ENCODE measurements at places on chromosomes 1 and 21.
A peak's percentile ranks its signal among the peaks of the same experiment; 100 is the strongest.

DNA sequence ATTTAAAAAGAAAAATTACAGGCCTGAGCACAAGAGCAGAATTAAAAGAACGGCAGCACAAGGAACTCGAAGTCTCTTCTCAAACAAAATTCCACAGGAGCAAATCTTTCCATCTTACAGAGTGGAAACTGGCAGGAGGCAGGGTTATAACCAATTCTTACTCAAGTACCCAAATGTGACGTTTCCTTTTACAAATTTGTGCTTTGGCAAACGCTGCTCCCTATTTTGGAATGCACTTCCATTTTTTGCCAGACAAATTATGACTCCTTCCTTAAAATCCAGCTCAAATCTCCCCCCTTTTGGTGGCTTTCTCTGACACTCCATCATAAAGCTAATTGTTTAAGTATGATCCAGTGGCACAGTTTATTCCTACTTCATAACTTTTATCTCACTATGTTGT is 7.8 kb downstream of the ERI3 start:
- DNase-seq: no peak

GRCh38 chr1:208977638-208978256 is 605.8 kb upstream of the CAMK1G start:
- no peak for DNase-seq

DNA sequence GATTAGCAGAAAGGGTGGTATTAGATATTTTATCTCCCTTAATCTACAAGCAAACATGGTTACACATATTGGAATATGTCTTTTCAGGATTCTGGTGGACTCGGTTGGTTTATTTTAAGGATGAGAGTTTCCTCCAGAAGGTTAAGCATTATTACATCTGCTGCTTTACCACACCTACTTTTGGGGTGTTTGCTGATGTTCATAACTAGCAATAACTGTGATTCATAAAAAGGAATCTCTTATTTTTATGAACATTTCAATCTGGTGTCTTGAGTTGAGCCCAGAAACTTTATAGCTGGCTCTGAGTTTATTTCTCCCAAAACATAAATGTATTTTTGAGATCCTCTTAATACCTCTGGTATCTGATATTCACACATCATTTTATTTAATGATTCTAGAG is 82.7 kb downstream of the LRRC8D start:
- DNase-seq: no peak

GRCh38 chr1:90725657-90726424 is 8.7 kb upstream of the BARHL2 start:
- no peak for DNase-seq

GRCh38 chr1:206739411-206740076 is 31.0 kb upstream of the IL19 start:
- no peak for DNase-seq

DNA sequence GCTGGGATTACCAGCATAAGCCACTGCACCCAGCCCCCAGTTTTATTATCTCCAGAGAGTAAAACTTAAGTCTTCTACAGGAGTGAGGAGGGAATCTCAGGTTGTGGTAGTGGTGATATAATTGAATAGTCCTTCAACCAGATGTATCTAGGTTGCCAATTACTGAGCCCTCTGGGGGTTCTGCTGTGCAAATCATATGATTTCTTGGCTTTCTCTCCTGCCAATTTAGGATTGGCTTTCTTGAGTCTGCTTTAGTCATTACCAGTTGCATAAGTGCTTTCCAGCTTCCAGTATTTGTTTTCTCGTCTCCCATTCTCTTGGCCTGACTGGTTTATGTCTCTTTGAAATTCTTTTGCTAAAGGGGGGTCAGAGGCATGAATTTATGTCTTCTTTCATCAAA is 11.1 kb downstream of the CPT2 start:
- DNase-seq: no peak

GRCh38 chr21:35896060-35896459 is 164.3 kb downstream of the SETD4 start:
- DNase-seq: no peak

DNA sequence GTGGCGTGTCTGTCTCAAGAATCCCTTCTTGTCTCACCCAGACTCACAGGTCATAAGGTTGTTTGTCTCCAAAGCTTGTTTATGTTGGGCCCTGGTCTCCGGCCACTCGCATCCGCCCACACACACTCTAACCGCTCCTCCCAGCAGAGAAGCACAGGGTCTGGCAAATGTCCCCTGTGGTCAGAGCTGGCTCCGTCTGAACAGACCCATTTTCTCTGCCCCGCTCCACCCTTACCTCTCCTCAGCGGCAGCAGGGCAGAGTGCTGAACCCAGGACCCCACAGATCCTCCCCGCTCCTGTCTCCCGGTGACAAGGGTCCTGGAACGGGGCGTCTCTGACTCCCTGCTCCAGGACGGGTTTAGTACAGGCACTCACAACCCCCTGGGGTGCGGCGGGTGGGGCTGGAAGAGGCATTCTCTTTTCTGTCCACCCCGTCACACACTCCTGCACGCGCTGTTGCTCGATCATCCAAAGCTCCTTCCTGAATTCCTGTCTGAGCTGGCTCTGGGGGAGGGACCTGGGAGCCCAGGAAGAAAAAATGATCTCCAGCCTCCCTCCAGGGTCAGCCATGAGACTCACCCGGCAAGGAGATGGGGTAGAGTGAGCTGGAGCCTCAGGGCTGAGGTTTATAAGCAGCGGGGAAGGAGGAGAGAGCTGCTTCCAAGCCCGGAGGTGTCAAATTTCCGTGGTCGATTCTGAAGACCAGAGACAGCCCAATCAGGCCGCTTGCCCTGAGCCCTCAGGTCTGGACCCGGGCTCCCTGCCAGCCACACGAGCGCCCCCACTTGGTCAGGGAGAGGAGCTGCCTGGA is at the start of gene S100A13:
Gene S100A13 (minus strand): TSS at position 602 of the 811 bp plus-strand sequence. CDS start 1,033 bp downstream, outside the sequence.
- no peak for DNase-seq

GRCh38 chr1:75836528-75837100 is 39.9 kb downstream of the MSH4 start:
- no peak for DNase-seq

DNA sequence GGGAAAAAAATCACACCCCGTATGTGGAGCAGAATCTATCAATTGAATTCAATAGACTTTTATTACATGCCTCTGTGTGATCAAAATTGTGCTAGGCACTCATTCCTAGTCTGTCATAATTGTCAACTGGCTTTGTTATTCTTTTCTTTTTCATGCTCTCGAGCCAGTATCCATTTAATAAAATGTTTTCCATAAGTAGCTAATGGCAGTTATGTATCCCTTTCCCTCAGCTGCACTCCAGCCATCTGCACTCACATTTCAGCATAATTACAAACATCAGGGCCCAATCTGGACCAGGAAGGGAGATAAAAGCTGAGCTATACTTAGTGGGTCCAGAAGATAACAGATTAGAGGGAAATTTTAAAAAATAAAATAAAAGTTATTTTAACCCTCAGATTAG is 15.9 kb downstream of the RGS5 start:
- DNase-seq: no peak

GRCh38 chr21:34822942-34823341 is 154.1 kb downstream of the CLIC6 start:
- DNase-seq: no peak

DNA sequence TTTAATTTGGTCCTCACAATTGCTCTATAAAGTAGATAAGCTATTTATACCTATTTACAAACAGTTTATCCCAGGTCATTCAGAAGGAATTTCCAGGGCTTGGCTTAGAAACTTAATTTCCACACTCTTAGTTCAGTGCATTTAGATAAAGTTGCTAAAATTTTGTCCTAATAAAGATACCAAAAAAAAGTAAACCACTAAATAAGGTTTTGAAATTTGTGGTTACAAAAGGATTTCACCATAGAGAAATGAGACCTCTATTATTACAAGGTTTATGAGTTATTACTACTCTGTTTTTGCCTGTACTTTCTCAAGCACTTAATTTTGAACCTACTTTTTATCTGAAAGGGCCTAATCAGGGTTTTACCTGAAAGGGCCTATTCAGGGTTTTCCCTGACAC is 22.4 kb downstream of the PTPN22 start:
- DNase-seq: no peak

GRCh38 chr1:3560251-3560871 is 50.9 kb downstream of the MEGF6 start:
- DNase-seq: no peak

DNA sequence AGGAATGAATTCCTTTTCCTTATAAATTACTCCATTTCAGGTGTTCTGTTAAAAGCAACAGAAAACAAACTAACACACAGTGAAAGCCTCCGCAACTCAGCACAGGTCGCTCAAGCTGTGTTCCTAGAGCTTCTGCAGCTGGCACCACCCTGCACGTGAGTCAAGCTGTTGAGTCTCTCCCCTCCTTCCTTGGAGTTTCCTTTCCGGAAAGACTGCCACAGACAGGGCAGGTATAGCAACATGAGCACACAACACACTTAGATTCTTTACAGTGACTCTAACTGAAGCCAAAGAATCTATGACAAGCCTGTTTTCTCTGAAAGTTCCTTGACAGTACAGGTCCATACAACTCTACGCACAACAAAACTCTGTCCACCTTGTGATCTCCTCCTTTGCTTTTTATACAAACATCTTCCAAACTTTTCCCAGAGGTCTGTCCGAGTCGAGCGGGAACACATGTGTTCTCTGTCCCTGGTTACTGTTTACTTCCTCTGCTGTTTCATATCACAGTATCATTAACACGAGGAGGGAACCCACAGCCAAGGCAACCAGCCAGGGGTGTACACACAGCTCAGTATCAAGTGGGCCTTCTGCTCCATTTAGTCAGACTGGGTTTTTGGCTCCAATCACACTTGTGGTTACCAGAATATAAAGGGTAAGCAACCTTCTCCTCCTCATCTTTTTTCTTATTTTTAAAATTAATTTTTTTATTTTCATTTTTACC is 38.7 kb upstream of the DESI2 start:
- no peak for DNase-seq

DNA sequence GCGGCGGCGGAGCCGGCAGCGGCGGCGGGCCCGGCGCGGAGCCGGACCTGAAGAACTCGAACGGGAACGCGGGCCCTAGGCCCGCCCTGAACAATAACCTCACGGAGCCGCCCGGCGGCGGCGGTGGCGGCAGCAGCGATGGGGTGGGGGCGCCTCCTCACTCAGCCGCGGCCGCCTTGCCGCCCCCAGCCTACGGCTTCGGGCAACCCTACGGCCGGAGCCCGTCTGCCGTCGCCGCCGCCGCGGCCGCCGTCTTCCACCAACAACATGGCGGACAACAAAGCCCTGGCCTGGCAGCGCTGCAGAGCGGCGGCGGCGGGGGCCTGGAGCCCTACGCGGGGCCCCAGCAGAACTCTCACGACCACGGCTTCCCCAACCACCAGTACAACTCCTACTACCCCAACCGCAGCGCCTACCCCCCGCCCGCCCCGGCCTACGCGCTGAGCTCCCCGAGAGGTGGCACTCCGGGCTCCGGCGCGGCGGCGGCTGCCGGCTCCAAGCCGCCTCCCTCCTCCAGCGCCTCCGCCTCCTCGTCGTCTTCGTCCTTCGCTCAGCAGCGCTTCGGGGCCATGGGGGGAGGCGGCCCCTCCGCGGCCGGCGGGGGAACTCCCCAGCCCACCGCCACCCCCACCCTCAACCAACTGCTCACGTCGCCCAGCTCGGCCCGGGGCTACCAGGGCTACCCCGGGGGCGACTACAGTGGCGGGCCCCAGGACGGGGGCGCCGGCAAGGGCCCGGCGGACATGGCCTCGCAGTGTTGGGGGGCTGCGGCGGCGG is 1.0 kb downstream of the ARID1A start:
- peak; percentile 72 for DNase-seq

GRCh38 chr1:12519693-12520364 is 98.2 kb downstream of the DHRS3 start:
- DNase-seq: no peak

GRCh38 chr1:1827089-1827848 is 49.0 kb upstream of the NADK start:
- no peak for DNase-seq

DNA sequence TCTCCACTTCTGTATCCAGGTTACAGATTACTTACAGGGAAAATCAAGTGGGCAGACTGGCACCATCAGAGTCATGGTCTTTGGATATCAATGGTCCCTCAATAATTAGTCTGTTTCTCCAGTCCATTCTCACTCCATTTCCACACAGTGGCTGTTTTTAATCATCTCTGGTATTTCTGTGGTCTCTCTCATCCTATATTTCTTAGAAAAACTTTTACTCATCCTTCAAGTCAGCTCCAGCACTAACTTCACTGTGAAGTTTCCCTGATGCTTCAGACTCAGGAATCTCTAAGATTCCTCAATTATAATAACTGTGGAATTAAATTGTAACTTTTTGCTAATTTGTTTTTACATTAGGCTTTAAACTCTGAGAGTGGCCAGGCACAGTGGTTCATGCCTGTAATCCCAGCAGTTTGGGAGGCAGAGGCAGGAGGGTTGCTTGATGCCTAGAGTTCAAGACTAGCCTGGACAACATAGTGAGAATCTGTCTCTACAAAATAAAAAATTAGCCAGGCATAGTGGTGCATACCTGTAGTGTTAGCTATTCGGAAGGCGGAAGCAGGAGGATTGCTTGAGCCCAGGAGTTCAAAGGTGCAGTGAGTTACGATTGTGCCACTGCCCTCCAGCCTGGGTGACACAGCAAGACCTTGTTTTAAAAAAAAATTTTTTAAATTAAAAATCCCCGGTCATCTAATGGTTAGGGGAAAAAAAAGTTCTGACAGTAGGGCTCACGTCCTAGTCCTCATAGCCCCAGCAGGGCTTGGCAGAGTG is 10.6 kb downstream of the CD160 start:
- no peak for DNase-seq

DNA sequence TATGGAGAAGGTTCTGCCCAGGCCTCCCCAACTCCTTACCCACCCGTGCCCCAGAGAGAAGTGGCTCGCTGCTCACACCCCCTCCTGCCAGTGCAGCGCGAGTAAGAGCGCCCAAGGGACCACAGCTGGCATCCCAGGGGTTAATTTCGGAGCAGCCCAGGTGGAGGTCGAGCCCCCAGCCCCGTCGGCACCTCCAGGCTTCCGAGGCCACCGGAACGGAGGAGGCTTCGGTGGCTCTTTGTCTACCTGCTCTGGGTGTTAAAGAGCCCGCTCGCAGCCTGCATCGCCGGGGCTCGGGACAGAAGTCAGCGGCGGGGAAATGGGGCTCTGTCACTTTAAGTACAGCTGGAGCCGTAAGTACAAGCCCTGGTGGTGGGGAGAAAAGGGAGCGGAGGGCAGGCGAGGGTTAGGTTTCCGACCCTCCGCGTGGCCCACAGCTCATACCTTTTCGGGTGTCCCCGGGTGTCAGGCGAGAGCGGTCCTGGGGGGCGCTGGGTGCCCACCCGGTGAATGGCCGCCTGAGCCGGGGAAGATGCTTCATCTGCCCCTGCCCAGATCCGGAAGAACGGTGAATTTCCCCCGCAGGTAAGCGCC is 89.4 kb upstream of the IPO9 start:
- peak; percentile 43 for DNase-seq
